NCI-H524 (cell line): ENCODE measurements at places on chromosomes 7 and 10.

- no peak for DNase-seq
Observed at GRCh38 chr7:11153694-11154093, 180.0 kb downstream of the PHF14 start.

- peak; percentile 2 for DNase-seq
Observed at GRCh38 chr7:120583899-120584586, 273.9 kb downstream of the TSPAN12 start.

GRCh38 chr10:63711867-63712716, 190.9 kb downstream of the REEP3 start:
- DNase-seq, result peak; percentile 78

- no peak for DNase-seq
Observed at GRCh38 chr10:49736564-49737113, 25.5 kb downstream of the OGDHL start.

GRCh38 chr10:53123311-53123710, 350.7 kb upstream of the MBL2 start:
- DNase-seq, result no peak

DNA sequence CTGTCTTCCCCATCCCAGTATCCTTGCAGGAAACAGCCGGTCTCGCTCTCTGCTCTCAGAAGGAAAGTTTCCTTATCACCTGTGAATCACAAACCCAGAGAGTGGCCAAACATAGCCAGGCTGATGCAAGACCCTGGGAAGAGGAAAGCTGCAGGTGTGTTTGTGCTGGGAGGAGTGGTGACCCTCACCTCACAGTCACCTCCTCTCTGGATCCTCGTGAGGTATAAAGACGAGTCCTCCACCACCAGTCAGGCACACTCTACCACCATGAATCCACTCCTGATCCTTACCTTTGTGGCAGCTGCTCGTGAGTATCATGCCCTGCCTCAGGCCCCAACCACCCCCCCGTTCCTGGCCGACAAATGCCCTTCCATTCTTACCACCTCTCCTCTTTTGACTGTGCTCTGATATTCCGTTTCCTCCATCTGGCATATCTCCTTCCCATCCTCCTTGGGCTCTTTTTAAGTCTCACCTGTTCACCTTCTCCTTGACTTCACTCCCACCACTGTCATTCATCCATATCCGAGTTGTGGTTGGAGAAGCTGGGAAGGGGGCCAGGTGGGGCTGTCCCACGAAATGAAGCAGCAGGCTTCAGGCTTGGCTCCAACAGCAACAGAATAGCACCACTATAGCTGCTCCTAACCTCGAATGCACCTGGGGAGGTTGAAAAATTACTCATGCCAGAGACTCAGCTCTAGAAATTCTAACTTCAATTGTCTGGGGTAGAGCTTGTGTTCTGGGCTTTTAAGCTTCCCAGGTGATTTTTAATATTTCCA, at the start of gene PRSS1:
Gene PRSS1, plus strand, starts transcription at position 255 of the 776 bp plus-strand sequence. Its CDS starts 13 bp downstream, at position 268.
- no peak for DNase-seq

GRCh38 chr10:123395906-123396305, 241.7 kb downstream of the BUB3 start:
- no peak for DNase-seq

DNA sequence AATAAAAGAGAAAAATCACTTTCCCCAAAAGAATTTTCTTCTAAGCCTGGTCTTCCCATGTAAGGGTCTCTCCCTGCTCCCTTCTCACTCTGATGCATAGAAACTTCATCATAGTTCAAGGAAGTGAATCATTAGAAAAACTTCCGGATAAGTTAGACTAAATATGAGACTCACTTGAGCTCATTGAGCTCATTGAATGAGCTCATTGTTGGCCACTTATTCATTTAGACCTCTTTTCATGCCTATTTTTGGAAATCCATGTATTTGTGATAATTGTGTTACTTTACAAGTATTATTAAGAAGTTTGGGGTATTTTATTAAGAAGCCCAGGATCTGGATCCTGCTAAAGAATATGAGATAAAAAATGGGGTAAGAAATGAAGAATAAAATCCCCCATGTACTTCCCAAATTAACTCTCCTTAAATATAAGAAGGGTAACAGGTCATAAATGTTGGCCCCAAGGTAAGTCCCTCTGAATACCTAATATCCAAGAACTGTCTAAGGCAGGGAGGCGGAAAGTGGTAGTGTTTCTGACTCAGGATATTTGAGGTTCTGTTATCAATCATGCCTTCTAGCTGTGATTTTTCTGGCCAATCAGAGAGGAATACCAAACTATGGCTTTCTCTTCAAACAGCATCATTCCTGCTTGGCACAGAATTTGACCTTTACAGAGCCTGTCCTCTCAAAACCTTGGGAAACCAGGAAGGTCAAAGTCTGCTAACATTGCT, 236.5 kb upstream of the PTN start:
- no peak for DNase-seq

DNA sequence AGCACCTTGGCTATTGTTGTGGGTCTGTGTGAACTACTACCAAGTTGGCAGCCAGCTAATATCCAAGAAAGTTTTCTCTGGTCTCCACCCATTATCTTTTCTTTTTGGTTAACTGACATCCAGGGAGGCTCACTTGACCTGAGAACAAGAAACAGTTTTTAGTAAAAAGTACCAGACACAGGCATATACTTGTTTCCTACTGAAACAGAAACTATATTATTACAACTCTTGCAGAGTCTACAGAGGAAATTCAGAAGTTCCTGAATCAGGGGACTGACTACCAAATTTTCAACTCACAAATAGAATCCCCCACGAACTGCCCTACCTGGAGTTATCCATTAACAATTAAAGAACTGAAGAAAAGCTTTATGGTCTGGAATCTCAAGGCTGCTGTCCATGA, 168.9 kb downstream of the KCND2 start:
- DNase-seq, result no peak

GRCh38 chr7:28573651-28574301, 161.5 kb downstream of the CREB5 start:
- DNase-seq, result no peak

DNA sequence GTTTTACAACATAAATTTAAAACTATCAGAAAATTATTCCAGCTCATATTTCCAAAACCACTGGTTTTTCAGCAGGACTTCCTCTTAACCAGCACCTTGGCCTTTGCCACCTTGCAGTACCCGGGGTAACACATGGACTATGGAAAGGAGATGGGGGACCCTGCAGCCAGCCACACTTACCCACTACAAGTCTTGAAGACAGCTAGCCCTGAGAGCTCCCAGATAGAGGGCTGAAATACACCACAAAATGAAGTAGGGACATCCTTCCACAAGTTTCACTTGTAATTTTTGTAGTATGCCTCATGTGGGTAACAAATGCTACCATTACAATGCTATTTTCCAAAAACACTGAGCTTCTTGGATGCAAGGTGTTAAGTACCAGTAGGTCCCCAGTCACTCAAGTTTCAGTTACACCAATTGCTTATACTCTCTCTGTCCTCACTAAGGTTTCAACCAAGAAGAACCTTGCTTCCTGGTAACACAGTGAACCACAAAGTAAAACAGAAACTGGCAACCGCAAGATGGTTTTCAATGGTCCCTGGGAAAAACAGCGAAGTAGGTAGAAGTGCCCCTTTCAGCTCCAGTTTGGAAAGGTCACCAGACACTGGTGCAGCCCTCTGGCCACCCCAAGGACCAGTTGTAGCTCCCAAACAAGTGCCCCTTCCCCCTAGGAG, 110.9 kb downstream of the SGMS1 start:
- no peak for DNase-seq

DNA sequence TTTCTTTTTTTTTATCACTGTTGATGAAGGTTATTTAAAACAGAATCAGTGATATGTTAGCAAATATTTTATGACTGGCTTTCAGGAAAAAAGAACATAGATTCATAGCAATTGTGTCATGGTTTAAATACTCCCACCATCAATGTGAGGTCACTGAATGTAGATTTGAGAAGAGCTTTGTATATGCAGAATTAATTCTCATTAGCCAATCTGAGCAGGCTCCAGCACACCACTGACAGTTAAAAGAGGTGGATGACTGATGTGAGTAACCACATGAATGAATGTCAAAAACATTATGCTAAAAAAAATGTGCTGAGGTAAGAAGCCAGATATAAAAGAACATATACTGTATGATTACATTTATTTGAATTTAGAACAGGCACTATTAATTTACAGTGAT, 174.8 kb upstream of the KAT6B start:
- no peak for DNase-seq

- no peak for DNase-seq
Observed at GRCh38 chr10:22338185-22338900, 7.0 kb upstream of the SPAG6 start.

DNA sequence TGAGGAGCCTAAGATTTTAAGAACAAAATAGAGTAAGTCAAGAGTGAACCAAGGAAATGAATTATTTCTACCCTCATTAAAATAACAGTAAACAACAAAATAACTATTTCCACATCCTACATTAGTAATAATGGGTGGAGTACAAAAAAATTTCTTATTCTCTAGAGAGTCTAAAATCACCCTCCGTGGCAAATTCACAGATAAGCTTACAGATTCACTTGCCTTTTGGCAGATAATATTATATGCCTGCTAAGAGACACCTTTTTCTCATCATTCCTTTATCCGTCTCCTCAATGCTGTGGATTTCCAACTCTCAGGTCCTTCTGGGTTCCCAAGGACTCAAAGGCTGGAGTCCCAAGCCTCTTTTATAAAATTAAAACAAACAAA, 2.2 kb upstream of the EPC1 start:
- DNase-seq, result no peak

- DNase-seq, result peak; percentile 96
Observed at GRCh38 chr7:30660331-30661255, 21.7 kb downstream of the CRHR2 start.

GRCh38 chr7:6579446-6579845, 2.2 kb downstream of the ZDHHC4 start:
- DNase-seq, result no peak

DNA sequence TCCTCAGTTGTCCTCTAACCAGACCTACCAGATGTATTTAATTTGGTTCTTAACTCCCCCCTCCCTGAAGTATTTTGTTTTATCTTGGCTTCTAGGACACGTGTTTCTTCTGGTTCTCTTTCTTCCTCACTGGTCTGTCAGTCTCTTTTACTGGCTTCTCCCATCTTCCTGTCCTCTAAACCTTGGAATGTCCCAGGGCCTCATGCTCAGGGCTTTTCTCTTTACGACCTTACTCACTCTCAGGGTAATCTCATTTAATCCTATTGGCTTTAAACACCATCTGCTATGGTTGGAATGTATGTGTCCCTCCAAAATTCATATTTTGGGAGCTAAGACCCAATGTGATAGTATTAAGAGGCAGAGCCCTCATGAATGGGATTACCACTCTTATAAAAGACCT, 418.2 kb upstream of the PODXL start:
- DNase-seq, result peak; percentile 55

- DNase-seq, result no peak
Observed at GRCh38 chr7:116198748-116199410, 11.5 kb upstream of the TES start.

DNA sequence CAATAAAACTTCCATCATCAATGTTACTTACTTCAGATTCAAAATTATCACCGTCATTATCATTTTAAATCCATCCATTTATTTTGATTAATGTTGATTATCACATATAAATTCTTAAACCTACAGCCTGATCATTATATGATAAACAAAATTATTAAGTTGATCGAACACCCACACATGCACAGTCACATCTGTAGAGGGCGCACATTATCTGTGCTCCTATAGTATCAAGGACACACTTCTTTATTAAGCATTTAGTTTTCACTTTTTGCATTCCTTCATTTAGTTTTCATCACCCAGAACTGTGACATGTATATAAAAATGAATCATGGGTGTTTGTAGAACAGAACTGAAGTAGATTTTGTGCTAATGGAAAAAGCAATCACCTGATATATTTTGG, 26.2 kb upstream of the ZNF716 start:
- no peak for DNase-seq

GRCh38 chr10:109743574-109743973, 179.7 kb downstream of the XPNPEP1 start:
- no peak for DNase-seq

DNA sequence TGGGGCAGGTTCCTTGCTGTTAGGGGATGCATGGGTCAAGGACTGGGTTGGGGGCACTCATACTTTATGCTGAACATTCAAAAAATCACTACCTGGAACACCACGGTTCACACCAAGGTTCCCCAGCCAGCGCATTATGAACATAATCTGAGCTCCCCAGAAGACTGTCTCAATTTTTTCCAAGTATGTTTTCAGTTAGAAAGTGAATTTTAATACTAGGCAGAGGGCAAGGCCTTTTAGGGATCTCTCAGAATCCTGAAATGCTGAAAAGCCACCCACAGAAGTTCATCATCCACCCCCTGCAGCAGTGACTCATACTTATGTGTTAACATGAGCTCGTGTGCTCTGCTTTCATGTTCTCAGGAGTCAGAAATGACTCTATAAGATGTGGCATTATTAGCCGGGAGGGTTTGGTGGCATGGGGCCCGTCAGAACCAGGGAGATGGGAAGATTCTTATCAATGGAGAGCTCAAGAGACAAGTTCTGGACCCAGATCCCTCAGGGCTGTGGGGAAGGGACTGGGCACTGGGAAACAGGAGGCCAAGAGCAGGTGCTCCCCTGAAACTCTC, 185.2 kb upstream of the ITGB1 start:
- DNase-seq, result no peak

DNA sequence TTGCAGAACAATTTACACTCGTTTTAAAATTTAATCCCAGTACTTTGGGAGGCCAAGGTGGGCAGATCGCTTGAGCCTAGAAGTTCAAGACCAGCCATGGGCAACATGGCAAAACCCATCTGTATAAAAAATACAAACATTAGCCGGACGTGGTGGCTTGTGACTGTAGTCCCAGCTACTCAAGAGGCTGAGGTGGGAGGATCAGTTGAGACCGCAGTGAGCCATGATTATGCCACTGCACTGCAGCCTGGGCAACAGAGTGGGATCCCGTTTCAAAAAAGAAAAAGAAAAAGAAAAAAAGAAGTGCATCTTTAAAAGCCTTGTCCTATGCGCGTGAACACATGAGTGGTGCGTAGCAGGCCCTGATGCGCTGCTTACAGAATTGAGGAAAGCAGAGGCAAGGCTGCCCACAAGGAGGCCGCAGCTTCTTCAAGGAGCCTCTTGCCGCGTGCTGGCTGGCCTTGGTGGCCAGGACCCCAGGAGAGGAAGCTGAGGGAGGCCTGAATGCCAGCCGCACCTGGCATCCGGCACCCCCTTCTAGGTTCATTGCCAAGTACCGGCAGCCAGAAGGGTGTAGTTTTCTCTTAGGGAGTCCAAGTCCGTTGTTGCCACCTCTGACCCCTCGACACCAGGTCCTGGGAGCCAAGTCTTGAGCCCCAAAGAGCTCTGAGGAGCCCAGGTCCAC, 124.5 kb downstream of the UBE2H start:
- DNase-seq, result no peak

GRCh38 chr10:36096576-36096975, 454.5 kb upstream of the FZD8 start:
- DNase-seq, result no peak

DNA sequence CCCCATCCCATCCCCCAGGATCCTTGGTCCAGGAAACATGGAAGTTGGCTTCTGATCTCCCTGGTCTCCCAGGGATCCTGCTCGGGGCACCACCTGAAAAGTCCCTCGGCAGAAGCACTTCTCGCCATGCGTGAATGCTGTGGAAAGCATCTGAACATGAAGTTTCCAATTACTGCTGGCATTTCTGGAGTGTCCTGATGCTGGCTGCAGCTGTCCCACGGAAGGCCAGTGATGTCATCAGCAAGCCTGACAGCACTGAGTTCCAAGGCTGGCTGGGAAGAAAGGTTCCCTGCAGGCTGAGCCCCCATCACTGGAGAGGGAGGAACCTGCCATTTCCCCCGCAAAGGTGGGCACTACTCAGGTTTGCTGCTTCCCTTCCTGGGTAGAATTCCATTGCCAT, 71.4 kb downstream of the KCNMA1 start:
- no peak for DNase-seq

GRCh38 chr7:132337450-132338080, 238.7 kb downstream of the PLXNA4 start:
- no peak for DNase-seq

GRCh38 chr7:69941077-69941651, 342.9 kb downstream of the AUTS2 start:
- DNase-seq, result no peak
